ENCODE measurements at places on chromosomes 13 and 19. TPM values are rescaled to one million over a fixed set of nuclear protein-coding genes. Genes with fewer than 3 reads are reported as not detected.

N4BP2L1 gene
- total RNA-seq: 0.19 TPM

VSTM2B gene
- total RNA-seq: not detected

PTGER1 gene
- not detected for total RNA-seq

NECTIN2 gene
- total RNA-seq: 68.4 TPM

CAPS gene
- total RNA-seq: 2.4 TPM

CYP4F8 gene
- not detected for total RNA-seq

C2CD4C gene
- 0.32 TPM for total RNA-seq

KLK11 gene
- not detected for total RNA-seq

FSD1 gene
- total RNA-seq: 11.7 TPM

ZNF429 gene
- total RNA-seq: 11.0 TPM

PROZ gene
- not detected for total RNA-seq

LILRB1 gene
- total RNA-seq: not detected

ZNF563 gene
- total RNA-seq: 6.4 TPM

GRCh38 chr13:39273953-39274738 is 235.9 kb downstream of the NHLRC3 start:
- peak; percentile 6 for DNase-seq

- DNase-seq: no peak
These were observed 391.6 kb downstream of the PCDH20 start for GRCh38 chr13:61024046-61024445.

DNA sequence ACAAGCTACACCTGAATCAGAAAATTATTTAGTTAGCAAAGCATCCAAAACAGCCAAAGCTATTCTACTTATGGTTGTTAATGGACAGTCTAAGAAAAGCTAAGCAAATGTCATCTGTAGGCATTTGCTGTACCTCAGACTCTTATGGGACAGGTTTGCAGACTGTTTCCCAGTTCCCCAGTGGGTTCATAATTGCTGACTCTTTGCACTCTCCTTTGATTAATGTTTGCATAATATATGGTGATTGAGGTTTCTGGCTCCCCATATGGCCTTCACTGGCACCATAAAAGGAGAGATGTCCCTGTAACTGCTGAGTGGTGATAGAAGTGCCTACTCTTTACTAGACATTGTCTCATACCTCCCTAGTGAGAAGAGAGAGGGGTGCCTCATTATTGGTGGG is 142.1 kb downstream of the GPC6 start:
- DNase-seq: no peak

DNA sequence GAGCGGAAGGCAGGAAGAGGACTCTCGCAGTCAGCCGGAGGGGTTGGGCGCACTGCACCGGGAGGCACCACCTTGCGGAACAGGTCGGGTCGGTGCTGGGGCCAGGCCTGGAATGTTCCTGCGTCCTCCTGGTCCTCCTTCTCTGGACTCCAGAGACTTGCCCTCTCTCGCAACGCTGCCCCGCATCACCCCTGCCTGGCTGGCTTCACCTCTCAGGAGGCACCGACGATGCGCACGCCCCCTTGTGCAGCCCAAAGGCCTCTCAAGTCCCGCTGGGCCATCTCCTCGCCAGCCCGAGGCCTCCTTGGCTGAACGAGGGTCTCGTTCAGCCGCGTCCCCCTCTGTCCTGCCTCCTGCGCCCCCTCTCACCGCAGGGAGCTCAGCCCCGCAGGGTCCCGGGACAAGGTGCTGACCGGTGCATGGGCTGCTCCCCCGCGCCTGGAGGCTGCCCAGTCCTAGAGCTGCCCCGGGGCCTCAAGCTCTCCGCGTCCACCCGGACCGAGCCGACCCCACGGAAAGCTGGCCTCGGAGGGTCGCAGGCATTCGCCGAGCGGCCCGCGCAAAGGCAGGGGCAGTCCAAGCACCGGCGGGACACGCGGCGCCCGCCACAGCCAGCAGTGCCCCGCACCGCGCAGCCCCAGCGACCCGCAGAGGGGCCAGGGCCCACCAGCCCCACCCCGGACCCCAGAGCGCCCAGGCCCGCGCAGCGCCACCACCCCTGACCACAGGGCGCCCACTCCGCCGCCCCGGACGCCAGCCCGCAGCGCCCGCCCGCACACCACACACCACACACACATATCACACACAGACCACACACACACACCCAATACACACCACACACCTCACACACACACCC is 133.8 kb downstream of the CRYL1 start:
- DNase-seq: no peak

DNA sequence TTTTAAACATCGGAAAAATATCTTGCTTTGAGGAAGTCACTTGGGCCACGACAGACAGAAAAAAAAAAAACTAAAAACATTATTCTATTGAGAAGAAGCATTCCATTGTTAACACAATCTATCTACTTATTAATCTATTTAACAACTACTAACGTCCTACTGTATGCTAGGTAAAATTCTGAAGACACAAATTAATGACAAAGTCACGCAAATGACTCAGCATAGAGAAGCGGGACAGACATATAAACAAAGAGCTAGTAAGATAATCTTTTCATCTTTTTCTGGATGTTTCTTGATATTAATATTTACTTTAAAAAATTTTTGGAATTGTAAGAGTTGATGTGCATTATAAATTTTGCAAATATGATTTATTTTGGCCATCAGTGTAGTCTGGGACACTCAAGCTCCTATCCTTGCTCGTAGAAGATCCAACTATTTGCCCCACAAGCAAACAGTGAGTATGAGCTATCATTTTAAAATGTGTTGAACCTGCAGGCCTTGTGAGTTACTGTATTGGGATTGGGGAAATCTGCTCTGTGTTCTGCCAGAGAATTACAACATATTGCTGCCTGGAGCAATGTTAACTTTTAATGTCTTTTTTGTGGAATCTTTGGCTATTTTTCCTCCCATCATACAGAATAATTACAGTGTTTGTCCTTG is 109.1 kb downstream of the PCDH9 start:
- DNase-seq: no peak
